Brain pericyte (primary cell): ENCODE measurements at places on chromosomes 4 and X.

DNA sequence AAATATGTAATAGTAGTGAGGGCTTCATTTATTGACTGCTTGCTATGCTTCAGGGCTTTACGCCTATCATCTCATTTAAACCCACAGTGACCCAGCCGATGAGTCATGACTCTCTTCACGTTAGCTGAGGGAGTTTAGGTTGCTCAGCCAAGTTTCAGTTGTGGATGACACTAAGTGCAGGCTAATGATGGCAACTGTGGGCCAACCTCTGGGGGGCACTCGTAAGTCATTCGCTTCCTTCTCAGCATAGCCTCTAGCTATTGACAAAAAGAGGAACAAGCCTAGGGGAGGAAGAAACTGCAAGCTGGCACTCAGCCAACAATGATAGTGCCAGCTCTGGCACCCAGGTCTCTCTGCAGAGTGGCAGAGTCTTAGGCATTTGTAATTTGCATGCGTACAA is 325.0 kb downstream of the ARHGAP10 start:
- DNase-seq = no peak

DNA sequence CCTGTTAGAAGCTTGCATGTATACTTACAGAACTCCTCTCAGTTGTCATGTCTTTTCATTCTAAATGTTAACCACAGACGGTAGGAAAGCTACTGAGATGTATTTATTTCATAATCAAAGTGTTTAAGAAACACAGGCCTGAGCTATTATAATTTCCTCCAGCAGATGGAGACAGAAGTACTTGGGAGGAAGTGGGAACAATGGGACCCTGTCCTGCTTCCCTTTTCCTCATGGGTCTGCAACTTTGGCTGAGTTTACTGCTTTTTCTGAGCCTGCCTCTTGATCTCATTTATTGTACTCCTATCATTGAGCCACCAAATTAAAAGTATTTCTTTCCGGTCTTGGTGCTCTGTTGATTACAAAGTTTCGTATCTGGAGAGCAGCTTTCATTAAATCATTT is 67.7 kb upstream of the SPANXN2 start:
- DNase-seq = no peak

DNA sequence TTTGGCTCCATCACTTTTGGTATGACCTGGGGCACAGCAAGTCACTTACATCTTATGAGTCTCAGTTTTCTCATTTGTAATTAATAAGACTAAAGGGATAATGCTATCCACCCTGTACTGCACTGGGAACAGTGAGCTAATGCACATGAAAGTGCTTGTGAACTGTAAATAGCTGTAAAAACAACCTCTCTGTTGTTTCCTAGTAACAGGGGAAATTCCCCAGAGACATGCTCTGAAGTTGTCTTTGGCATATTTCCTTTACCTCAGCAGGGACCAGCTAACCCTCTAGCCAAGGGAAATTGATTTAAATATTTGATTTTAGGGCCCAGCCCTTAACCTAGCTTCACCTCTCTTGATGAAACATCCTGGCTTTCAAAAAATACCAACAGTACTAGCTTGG is 6.1 kb upstream of the CYSLTR1 start:
- peak; percentile 38 for DNase-seq

- DNase-seq = no peak
Measured at GRCh38 chrX:145405012-145405411, 157.7 kb downstream of the SPANXN1 start.
